NCI-H1436 treated with DMSO at 0.1 percent for 48 hours (cell line): ENCODE measurements at places on chromosomes 13 and 19.

GRCh38 chr13:27120811-27121210 is 50.8 kb downstream of the USP12 start:
- no peak for DNase-seq

DNA sequence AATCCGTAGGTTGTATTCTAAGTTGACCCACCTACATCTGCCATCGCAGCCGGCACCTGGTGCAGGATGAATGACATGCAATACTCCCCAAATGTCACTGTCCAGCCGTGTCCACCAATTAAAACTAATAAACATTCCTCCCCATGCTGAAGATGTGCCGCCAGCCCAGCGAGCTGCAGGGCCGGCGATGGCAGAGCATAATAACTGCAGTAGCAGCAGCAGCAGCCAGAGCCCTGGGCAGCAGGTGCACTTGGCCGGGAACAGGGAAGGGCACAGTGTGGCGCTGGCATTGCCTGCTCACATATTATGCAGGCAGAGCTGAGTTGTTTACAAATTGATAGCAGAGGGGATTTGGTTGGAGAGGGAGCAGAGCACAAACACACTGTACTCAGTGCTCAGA is 754.9 kb downstream of the OLFM4 start:
- DNase-seq: no peak

DNA sequence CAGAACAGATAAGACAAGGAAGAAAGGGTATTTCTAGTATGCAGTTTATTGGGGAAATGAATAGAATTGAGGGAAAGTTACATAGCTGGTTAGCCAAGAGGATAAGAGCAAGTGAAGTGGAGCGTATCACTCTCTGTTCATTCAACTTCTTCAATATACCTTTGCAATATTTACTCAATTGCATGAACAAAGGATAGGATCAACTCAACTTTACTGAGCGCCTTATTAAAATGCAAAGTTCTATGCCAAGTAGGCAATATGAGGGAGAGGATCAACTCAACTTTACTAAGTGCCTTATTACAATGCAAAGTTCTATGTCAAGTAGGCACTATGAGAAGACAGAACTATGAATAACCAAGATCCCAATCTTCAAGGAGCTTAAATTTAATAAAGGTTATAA is 43.9 kb downstream of the ZC3H13 start:
- no peak for DNase-seq

DNA sequence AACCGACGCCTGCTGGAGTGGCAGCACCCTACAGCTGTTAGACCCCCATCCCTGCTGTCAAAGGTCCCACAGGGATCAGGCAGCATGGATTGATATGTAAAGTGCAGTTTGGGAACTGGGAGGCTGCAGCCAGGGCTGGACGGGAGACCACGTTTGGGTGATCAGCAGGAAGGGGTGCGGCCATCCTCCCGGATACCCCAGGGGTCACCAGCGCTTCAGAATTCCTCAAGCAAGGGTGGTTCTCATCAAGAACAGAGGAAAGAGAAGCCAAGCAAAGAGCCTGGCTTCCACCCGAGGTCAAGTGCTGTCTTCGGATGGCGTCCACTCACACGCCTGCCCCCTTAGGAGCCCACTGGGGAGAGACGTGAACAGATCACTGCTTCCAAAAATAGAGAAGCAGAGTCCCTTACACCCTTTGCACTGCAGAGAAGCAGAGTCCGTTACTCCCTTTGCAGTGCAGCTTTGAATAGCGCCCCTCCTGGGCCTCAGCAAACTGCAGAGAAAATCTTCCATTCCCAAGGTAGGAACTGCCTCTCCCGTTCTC is 35.5 kb downstream of the DHRS12 start:
- DNase-seq: no peak

GRCh38 chr13:100182900-100183490 is 94.1 kb downstream of the PCCA start:
- no peak for DNase-seq

- DNase-seq: no peak
These were observed 98.9 kb upstream of the SIAH3 start for GRCh38 chr13:45950386-45951000.

DNA sequence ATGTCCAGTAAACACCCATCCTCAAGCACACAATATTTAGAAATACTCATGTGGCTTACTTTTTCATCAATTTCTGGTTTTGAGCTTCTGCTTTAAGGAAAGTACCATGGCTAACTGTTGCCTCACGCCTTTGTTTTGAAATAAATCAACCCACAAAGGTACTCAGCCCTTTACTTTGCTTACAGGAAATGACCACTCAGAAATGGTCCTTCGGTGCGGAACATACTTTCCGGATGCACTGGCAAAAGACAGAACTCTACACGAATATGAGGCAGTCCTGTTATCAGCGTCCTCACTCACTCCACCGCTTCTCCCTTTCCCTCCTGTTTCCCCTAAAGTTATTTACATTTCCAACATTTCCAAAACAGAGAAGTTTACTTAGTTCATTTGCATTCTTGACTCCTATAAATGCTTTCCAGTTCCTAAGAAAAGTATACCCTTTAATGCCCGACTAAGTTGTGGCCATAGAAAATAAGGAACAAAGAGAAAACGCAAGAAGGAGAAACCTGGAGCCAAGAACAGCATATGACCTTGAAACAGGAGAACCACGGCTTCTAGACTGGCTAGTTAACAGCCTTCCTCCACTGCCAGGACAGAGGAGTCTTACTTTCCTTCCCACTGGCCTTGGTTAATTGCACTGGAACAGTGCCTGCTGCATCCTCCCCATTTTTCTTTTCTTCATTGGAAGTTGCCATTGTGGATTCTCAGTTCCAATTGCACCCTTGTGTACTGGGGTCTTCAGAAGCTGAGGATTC is 10.6 kb downstream of the FPR2 start:
- DNase-seq: no peak
